ENCODE measurements at places on chromosomes 4 and X. TPM values are rescaled to one million over a fixed set of nuclear protein-coding genes. Genes with fewer than 3 reads are reported as not detected.
A peak's percentile ranks its signal among the peaks of the same experiment; 100 is the strongest.

- no peaks in the 10 kb centered on the region for H3K27me3 ChIP-seq
- no peaks in the 10 kb centered on the region for H3K4me1 ChIP-seq
- no peaks in the 10 kb centered on the region for H3K36me3 ChIP-seq
- no peak overlapping the region for H3K27ac ChIP-seq
- H3K4me3 ChIP-seq: no peak overlapping the region
Measured at GRCh38 chr4:6362896-6363295, 93.2 kb downstream of the WFS1 start.

DNA sequence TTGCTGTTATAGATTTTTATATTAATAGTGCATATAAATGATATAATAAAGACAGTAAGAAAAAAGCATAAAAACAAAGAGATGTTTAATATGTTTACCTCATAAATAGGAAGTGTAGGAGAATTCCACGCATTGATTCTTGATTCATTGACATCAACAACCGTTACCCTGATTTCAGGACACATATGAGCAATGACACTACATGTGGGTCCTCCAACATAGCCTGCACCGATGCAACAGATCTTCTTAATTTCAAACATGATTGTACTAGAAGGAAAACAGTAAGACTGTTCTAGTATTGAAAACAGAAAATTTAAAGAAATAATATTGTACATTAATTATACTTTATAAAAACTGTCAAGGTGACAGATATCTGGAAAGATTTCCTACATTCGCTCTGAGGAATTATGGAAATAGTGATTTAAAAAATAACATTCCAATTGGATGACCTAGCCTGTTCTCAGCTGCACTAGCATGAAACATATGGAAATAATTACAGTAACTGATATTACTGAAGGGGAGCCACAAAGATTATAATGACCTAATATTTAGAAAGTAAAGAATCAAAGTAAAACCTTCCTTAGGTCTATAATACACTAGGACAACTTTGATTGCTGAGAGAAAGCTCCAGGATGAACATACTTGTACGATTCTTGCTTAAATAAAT lies 5.9 kb downstream of the UGDH start:
- no peaks in the 10 kb centered on the region for H3K27me3 ChIP-seq
- no peak overlapping the region for H3K27ac ChIP-seq
- no peak overlapping the region for H3K4me3 ChIP-seq
- H3K4me1 ChIP-seq: no peaks in the 10 kb centered on the region
- no peak for DNase-seq
- H3K36me3 ChIP-seq: peaks cover 17% of the 10 kb centered on the region

DNA sequence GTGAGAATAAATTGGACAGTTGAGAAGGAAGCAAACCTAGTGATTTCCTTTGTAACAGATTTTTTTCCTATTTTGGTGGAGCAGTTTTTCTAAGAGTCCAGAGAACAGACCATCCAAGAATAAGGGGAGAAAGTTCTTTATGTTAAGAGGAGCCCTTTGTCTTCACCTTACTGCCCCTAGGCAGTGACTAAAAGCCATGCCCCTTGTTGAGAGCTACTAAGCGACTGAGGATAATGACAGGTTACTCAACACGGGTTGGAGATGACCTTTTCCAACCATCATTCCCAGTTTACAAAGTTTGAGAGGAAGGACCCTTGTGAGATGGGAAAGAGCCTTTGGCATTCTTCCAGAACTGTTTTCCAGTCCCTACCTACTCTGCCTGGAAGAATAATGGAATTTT lies 3.2 kb downstream of the CCDC160 start:
- H3K4me1 ChIP-seq: no peaks in the 10 kb centered on the region
- no peak overlapping the region for H3K4me3 ChIP-seq
- H3K36me3 ChIP-seq: no peaks in the 10 kb centered on the region
- no peak for DNase-seq
- H3K27ac ChIP-seq: no peak overlapping the region

GRCh38 chrX:40625294-40625693 lies 2.1 kb downstream of the MPC1L start:
- no peak overlapping the region for H3K27ac ChIP-seq
- no peaks in the 10 kb centered on the region for H3K27me3 ChIP-seq
- H3K36me3 ChIP-seq: peaks cover 13% of the 10 kb centered on the region
- H3K4me1 ChIP-seq: no peaks in the 10 kb centered on the region

AGA gene
- 5.4 TPM for total RNA-seq

GRCh38 chrX:15675490-15675921 lies 10.9 kb upstream of the CLTRN start:
- H3K4me3 ChIP-seq: peak overlapping the region; percentile 80
- peaks cover 23% of the 10 kb centered on the region for H3K4me1 ChIP-seq
- H3K27ac ChIP-seq: peak overlapping the region; percentile 91
- peak; percentile 90 for DNase-seq

DNA sequence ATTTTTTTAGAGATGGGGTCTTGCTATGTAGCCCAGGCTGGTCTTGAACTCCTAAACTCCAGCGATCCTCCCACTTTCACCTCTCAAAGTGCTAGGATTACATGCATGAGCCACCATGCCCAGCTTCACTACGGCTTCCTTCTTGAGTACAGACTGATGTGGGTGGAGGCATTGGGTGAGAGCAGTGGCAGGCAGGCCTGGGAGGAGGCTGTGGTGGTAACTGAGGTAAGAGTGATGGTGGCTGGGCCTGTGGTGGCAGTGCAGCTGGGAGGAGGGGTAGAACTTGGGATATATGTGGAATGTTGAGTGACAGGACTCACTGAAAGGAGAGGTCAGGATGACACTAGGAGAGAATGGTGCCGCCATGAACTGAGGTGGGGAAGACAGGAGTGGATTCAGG lies 80.9 kb downstream of the MED28 start:
- no peaks in the 10 kb centered on the region for H3K36me3 ChIP-seq
- no peak overlapping the region for H3K4me3 ChIP-seq
- H3K4me1 ChIP-seq: no peaks in the 10 kb centered on the region
- DNase-seq: no peak
- H3K27ac ChIP-seq: no peak overlapping the region
- no peaks in the 10 kb centered on the region for H3K27me3 ChIP-seq

TEX11 gene
- total RNA-seq: not detected

DNA sequence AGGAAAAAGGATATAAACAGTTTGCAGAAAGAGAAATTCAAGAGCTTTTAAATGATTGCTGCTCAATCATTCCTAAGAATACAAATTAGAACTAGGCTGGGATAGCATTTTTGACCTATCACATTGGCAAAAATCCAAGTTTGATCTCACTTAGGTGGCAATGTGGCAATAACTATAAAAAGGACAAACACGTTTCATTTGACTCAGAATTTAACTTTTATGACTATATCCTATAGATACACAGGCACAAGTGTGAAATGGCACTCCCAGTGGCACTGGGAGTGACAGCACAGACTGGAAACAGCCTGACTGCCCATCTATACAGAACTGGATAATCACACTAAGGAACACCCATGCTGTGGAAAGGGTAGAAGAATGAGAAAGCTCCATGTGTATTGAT lies 11.1 kb downstream of the CENPU start:
- H3K36me3 ChIP-seq: no peaks in the 10 kb centered on the region
- H3K4me3 ChIP-seq: no peak overlapping the region
- no peaks in the 10 kb centered on the region for H3K4me1 ChIP-seq
